ENCODE measurements at places on chromosomes 13 and 19.

- no peak for DNase-seq
These were observed 4.3 kb upstream of the VSTM2B start for GRCh38 chr19:29521291-29522075.

DNA sequence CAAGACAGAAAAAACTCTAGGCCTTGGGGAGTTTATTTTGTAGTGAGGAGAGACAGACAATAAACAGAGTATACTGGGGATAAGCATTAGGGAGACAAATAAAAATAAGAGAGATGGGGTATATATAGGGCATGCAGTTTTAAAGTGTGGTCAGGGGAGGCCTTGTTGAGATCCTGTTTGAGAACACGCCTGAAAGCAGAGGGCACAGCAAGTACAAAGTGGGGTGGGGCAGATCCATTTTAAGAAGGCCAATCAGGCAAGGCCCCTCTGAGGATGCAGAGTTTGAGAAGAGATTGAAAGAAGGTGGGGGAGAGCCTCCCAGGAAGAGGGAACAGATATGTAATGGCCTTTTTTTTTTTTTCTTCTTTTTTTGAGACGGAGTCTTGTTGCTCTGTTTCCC lies 2.1 kb downstream of the PPP2R1A start:
- no peak for DNase-seq

GRCh38 chr13:93714171-93714570 lies 487.6 kb downstream of the GPC6 start:
- peak; percentile 50 for DNase-seq

GRCh38 chr13:40776681-40777165 lies 5.7 kb upstream of the MRPS31 start:
- peak; percentile 49 for DNase-seq

GRCh38 chr19:53597023-53597422 lies 34.8 kb upstream of the DPRX start:
- no peak for DNase-seq

DNA sequence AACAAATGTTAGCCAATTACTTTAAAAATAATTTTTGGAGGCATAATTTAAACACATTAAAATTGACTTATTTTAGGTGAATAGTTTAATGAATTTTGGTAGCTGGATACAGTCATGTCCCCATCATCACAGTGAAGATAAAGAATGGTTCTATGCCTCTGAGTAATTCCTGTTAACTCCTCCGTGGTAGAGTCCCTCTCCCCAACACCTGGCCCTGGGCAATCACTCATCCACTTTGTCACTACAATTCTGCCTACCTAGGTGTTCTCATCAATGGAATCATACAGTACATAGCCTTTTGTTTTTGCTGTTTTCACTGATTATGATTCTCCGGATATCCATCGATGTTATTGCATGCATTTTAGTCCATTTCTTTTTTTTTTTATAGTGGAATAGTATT lies 55.6 kb downstream of the ING1 start:
- no peak for DNase-seq

DNA sequence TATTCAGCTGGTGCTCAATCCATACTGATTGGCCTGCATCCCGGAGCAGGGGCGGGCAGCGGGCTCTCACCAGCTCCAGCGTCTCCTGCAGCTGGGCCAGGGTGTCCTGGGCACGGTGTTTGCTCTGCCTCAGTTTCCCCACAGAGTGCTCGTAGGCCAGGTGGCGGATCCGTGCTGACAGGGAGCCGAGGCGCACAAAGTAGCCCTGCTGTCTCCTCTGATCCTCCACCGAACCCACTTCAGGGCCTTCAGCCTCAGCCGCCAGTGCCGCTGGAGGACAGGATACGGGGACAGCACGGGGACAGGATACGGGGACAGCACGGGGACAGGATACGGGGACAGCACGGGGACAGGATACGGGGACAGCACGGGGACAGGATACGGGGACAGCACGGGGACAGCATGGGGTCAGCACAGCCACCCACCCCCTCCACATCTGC lies 7.3 kb upstream of the PLIN4 start:
- DNase-seq = no peak

GRCh38 chr19:748274-748598 lies 2.7 kb upstream of the MISP start:
- DNase-seq = no peak

GRCh38 chr19:4077800-4078684 lies 11.3 kb upstream of the ZBTB7A start:
- peak; percentile 36 for DNase-seq

- DNase-seq = no peak
These were observed 7.5 kb upstream of the CTXN1 start for GRCh38 chr19:7933411-7933810.

- no peak for DNase-seq
These were observed 314.9 kb upstream of the SLITRK5 start for GRCh38 chr13:87356314-87356713.

- peak; percentile 74 for DNase-seq
These were observed 20.7 kb downstream of the SAMD4B start for GRCh38 chr19:39362682-39363657.

DNA sequence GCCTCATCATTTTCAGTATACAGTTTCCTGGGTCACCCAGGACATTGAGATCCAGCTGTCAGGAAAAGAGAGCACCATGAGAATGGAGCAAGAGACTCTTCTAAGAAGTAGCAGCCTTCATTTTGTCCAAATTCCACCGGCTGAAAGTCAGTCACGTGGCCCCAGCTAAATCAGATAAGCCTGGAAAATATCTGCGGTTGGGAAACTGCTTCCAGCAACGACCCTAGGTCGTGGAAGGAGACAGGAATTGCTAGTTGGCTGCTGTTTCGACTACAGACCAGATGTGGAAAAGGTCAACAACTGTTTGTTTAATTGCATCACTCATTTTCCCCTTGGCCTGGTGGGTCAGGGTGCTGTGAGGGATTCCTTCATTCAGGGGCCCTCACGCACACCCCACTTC lies 107.0 kb downstream of the ZNF536 start:
- no peak for DNase-seq

- DNase-seq = no peak
These were observed 20.0 kb downstream of the GNA11 start for GRCh38 chr19:3114018-3114726.

DNA sequence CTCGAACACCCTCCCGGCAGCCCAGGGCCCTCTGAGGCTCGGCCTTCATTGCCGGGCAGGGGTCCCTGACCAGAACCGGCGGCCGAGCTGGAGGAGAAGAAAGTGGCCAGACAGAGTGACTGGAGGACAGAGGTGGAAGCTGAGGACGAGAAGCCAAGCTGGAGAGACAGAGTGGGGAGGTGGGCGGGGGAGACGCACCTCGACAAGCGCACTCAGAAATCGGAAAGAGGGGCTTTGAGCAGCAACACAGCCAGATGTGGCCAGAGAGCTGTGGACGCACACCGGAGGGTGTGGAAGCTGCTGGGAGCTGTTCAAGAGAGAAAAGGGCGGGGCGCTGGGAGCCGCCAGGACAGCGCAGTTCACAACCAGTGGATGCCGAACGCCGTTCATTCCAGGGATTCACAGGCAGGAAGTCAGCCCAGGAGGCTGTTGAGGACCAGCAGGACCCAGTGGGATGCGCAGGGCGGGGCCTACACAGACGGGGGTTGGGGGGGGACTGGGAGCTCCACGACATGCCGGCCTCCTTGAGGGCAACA lies 28.2 kb upstream of the C13orf46 start:
- DNase-seq = peak; percentile 31
